Mammary microvascular endothelial cell (primary cell): ENCODE measurements at places on chromosomes 16 and 17. TPM values are rescaled to one million over a fixed set of nuclear protein-coding genes. Genes with fewer than 3 reads are reported as not detected.

Gene ODAD4
- not detected in 2 replicates for total RNA-seq

Gene TEKT5
- not detected in 2 replicates for total RNA-seq

Gene GAS7
- 0.60 and 0.89 TPM in 2 replicates for total RNA-seq

Gene STUB1
- total RNA-seq, result 176 and 178 TPM in 2 replicates

Gene CHTF8
- total RNA-seq, result 58.7 and 60.9 TPM in 2 replicates

Gene C17orf113
- total RNA-seq, result 0.07 and 0.20 TPM in 2 replicates

Gene PIK3R5
- total RNA-seq, result not detected in 2 replicates

Gene CRYM
- not detected in 2 replicates for total RNA-seq

Gene TBC1D3C
- 0.13 and 0.20 TPM in 2 replicates for total RNA-seq

Gene HOXB5
- 0.54 and 1.1 TPM in 2 replicates for total RNA-seq

Gene SLC9A5
- total RNA-seq, result 0.07 and 0.20 TPM in 2 replicates

Gene EIF3C
- 153 and 209 TPM in 2 replicates for total RNA-seq

Gene GFAP
- not detected in 2 replicates for total RNA-seq

Gene MRPS7
- 67.8 and 76.7 TPM in 2 replicates for total RNA-seq

Gene ARSG
- total RNA-seq, result 2.9 and 5.0 TPM in 2 replicates

Gene TP53TG3B
- total RNA-seq, result not detected in 2 replicates

Gene TMEM106A
- total RNA-seq, result 5.5 and 6.4 TPM in 2 replicates

Gene CMTM2
- total RNA-seq, result not detected in 2 replicates

Gene FNDC8
- not detected in 2 replicates for total RNA-seq

Gene ABCA9
- under 0.01 and 0.64 TPM in 2 replicates for total RNA-seq

Gene DHX38
- total RNA-seq, result 34.8 and 46.0 TPM in 2 replicates

Gene RNF222
- not detected in 2 replicates for total RNA-seq

Gene TP53TG3C
- not detected in 2 replicates for total RNA-seq
